ENCODE measurements at places on chromosomes 6 and 20.

- DNase-seq = no peak
These were observed 9.5 kb downstream of the OVOL2 start for GRCh38 chr20:18048176-18048575.

- DNase-seq = no peak
These were observed 150.0 kb downstream of the GJA10 start for GRCh38 chr6:90044182-90044832.

- DNase-seq = no peak
These were observed 7.4 kb upstream of the C20orf144 start for GRCh38 chr20:33654680-33655161.

DNA sequence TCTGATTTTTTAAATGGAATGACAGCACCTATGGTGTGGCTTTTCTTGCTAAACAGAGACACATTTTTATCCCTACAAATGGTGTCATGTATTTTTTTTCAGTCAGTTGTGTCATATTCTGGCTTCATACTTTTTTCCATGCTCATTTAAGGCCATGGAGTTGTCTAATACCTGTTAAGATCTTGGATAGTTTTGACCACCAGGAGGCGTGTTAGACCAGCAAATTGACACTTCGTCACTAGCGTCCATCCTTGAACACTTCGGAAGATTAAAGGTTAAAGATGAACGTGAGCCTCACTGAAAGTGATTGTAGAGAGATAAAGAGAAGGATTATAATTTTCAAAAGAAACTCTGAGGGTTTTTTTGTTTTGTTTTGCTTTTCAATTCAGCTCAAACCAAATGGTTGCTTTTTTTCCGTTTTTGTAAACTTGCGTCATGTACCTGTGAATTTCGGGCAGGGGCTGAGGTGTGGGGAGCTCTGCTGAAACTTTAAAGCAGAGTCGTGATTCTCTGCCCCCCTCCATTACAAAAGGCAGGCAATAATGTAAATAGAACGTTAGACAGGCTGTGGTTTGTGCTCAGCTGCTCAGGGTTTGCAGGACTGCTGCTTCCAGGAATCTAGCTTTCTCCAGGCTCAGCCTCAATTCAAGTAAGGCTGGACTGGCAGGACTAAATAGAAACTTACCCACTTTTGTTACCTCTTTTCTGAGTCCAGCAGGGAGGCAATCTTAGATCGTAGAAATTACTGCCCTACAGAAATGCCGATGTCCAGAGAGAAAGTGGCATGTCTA, 245.1 kb downstream of the FOXA2 start:
- peak; percentile 26 for DNase-seq

- no peak for DNase-seq
These were observed 151.6 kb downstream of the EPM2A start for GRCh38 chr6:145583753-145584152.

- no peak for DNase-seq
These were observed 94.2 kb upstream of the EXOC2 start for GRCh38 chr6:786946-787763.

- no peak for DNase-seq
These were observed 125.8 kb downstream of the DLL1 start for GRCh38 chr6:170165085-170165470.

- DNase-seq = no peak
These were observed 2.2 kb upstream of the CENPB start for GRCh38 chr20:3788685-3789155.

- DNase-seq = no peak
These were observed 87.7 kb downstream of the HIVEP2 start for GRCh38 chr6:142857233-142857761.

GRCh38 chr20:46323557-46323956, 15.3 kb upstream of the CDH22 start:
- DNase-seq = no peak

DNA sequence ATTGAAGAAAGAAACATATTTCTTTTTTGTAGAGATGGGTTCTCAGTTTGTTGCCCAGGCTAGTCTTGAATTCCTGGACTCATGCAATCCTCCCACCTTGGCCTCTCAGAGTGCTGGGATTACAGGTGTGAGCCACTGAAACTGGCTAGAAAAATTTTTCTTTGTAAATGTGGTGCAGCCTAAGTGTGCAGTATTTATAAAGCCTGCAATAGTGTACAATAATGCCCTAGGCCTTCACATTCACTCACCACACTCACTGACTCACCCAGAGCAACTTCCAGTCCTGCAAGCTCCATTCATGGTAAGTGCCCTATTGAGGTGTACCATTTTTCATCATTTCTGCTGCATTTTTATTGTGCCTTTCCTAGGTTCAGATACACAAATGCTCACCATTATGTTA, 31.4 kb downstream of the NHSL1 start:
- DNase-seq = no peak

- peak; percentile 26 for DNase-seq
These were observed 6.3 kb upstream of the MROH8 start for GRCh38 chr20:37185686-37186085.

GRCh38 chr6:137390334-137390733, 103.9 kb downstream of the OLIG3 start:
- no peak for DNase-seq

- peak; percentile 6 for DNase-seq
These were observed 90.7 kb upstream of the ARID1B start for GRCh38 chr6:156686301-156686994.

GRCh38 chr6:132520953-132521352, 8.0 kb upstream of the STX7 start:
- DNase-seq = no peak

DNA sequence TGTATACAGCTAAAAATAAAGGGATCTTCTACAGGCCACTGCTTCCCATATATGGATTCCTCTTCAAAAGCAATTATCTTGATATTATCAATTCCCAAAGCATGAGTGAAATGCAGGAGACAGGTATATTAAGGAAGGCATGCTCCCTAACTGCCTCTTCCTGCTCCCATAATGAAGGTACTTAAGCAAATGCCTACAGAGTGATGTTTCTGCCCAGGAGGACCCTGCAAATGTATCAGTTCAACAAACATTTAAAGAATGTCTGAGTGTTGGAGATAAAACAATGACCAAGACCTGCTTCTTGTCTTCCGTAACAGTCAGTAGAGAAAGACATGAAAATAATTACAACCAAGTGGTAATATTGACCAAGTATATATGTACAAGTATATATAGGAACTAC, 4.2 kb downstream of the UBE2J1 start:
- DNase-seq = no peak

GRCh38 chr20:44166477-44166876, 20.5 kb downstream of the JPH2 start:
- DNase-seq = no peak

- no peak for DNase-seq
These were observed 739 bp downstream of the B3GAT2 start for GRCh38 chr6:70956191-70956450.

GRCh38 chr6:148500402-148500801, 157.8 kb downstream of the SASH1 start:
- DNase-seq = no peak

GRCh38 chr6:126064257-126064747, 78.0 kb downstream of the TRMT11 start:
- no peak for DNase-seq

GRCh38 chr6:46505693-46506512, 14.7 kb upstream of the RCAN2 start:
- no peak for DNase-seq

- no peak for DNase-seq
These were observed 893 bp upstream of the PGC start for GRCh38 chr6:41748102-41748477.

- no peak for DNase-seq
These were observed 502.2 kb upstream of the JARID2 start for GRCh38 chr6:14743474-14744211.
